ENCODE measurements at places on chromosomes 11 and 22. TPM values are rescaled to one million over a fixed set of nuclear protein-coding genes. Genes with fewer than 3 reads are reported as not detected.

GRCh38 chr22:49468487-49469198 is 359.0 kb downstream of the BRD1 start:
- no peak for DNase-seq

DNA sequence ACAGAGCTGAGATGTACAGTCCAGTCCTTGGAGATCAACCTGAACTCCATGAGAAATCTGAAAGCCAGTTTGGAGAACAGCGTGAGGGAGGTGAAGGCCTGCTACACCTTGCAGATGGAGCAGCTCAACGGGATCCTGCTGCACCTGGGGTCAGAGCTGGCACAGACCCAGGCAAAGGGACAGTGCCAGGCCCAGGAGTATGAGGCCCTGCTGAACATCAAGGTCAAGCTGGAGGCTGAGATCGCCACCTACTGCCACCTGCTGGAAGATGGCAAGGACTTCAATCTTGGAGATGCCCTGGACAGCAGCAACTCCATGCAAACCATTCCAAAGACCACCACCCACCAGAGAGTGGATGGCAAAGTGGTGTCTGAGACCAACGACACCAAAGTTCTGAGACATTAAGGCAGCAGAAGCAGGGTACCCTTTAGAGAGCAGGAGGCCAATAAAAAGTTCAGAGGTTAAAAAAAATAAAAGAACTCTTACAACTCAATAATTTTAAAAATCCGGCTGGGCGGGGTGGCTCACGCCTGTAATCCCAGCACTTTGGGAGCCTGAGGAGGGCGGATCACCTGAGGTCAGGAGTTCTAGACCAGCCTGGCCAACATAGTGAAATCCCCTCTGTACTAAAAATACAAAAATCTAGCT is 69.9 kb upstream of the RTL6 start:
- peak; percentile 36 for DNase-seq

DNA sequence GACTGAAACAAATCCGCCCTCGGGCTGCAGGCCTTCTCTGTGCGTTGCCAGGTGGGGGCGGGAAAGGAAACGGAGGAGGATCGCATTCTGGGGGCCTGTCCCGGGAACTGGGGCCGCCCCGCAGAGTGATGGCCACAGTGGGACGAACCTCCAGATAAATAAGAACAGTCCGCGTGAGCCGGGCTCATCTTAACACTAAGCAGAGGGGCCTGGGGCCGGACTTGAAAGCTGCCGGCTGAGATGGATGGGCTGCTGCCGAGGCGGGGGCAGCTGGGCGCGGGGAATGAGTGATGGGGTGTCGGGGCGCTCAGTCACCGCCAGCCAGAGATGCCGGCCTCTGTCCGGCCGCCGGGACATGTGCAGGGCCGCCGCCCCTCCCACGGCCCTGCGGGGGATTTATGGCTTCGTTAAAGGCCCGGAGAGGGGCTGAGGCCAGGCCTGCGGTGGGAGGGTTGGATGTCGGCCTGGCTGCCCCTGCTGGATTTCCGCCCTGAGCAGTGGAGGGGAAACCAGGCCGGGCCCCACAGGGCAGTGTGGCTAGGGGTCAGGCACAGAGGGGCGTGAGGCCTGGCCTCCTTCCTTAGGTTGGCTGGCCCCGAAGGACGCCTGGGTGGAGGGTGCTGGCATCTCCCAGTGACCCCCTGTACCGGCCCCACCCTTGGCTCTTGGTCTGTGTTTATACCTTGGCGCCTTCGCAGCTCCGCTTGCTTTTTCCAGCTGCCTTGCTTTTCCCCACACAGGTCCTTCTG is 45.3 kb upstream of the CD82 start:
- peak; percentile 81 for DNase-seq

DNA sequence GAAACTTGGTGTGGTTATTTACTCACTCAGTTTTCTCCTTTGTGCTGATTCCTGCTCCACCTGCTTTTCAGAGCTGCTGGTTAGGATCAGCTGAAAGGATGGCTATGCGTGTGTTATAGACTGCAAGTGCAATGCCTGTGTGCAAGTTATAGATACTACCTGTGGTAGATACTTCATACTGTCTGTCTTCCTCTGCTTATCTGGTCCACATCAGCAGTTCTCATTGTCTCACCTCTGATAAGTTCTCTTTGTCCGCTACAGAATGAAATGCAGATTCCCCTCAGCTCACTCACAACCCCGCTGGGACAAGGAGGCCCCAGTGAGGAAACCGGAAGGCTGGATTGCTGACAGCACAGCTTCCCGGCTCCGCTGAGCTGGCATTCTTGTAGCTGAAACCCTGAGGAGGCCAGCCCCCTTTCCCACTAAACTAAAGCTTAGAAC is 37.5 kb upstream of the LYVE1 start:
- DNase-seq: no peak

- no peak for DNase-seq
These were observed 5.1 kb upstream of the CLPB start for GRCh38 chr11:72439455-72439854.

CARD16 gene
- 12.7 TPM for total RNA-seq

SERGEF gene
- total RNA-seq: 27.1 TPM

DNA sequence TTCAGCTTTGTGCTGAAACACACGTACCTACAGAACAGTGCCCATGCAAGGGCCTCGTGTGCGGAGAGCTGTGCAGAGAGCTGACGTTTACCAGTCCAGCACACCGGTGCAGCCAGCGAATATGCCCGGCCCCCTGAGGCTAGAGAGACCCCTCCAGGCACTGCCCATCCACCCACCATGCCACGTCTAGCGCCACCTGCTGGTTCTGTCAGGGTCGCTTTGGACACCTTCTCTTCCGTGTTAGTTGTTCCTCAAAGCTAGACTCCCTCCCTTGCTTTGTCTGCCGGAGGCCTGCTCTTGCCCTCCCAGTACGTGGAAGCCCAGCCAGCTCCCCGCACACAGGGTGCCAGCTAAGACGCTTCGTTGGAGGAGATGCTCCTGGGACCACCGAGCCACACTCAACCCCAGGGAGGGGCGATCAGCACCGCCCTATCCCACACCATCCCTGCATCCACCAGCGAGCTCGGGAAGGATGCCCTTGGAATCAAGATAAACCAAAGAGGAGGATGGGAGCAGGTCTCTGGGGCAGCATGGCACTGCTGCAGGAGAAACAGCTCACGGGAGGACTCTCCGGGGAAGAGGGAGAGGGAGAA is 43.4 kb downstream of the CPT1A start:
- DNase-seq: no peak

DNA sequence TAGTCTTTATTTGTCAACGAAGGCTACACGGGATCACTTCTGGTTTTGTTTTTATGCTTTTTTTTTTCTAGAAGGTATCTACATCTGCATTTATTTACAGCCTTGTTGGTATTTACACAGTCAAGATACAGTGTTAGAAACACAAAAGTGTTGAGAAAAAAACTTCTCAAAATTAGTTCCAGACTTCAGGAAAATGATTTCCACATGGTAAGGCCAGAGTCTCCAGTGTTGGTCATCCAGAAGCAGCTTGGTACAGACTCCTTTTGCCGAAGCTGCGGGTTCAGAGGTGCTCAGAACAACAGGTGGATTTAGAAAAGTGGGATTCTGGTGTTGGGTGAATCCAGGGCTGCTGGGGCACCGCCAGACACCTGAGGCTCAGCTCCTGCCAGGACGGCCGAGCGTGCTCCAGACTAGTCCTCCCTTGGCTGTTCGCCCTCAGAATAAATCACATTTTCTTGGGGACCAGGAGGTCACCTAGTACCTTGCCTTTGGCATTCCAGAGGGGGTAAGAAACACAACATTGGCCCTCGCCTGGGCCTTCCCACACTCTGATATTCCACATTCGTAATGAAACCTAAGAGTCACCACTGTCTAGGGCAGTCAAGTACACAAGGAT is 78.7 kb upstream of the NARS2 start:
- no peak for DNase-seq

DNA sequence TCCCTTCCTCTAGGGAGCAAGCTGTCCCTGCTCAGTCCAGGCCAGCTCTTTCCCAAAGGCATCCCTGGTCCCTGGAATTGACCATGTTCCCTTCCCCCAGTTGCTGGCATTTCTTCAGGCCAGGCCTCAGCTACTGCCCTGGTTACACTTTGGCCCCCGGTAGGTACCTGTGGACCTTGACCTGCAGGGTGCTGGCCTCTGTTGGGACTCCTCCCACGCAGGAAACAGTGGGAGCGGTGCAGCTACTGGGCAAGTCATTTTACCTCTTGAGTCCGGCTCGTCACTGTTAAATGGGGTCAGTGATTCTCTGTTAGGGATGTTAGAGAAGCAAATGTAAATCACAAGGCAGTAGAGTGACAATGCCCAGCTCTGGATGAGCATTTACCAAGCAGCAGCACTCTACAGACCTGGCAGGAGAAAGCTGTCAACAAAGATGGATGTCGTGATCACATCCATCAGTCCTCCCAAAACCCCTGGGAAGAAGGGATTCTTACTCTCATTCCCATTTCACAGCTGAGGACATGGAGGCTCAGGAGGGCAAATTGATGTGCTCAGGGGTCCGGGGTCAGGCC is 16.9 kb downstream of the MYO7A start:
- no peak for DNase-seq

TTLL12 gene
- total RNA-seq: 57.3 TPM

CST6 gene
- not detected for total RNA-seq

- DNase-seq: no peak
These were observed 2.0 kb downstream of the CSRP3 start for GRCh38 chr11:19199771-19200170.

- DNase-seq: no peak
These were observed 11.9 kb downstream of the MICALL1 start for GRCh38 chr22:37917874-37918548.

SDHAF2 gene
- total RNA-seq: 49.8 TPM

- no peak for DNase-seq
These were observed 41.2 kb upstream of the GRAMD4 start for GRCh38 chr22:46578824-46579561.
